ENCODE measurements at places on chromosomes 5 and 9.

GRCh38 chr9:110114086-110114858 is 93.7 kb downstream of the C9orf152 start:
- no peak for DNase-seq

DNA sequence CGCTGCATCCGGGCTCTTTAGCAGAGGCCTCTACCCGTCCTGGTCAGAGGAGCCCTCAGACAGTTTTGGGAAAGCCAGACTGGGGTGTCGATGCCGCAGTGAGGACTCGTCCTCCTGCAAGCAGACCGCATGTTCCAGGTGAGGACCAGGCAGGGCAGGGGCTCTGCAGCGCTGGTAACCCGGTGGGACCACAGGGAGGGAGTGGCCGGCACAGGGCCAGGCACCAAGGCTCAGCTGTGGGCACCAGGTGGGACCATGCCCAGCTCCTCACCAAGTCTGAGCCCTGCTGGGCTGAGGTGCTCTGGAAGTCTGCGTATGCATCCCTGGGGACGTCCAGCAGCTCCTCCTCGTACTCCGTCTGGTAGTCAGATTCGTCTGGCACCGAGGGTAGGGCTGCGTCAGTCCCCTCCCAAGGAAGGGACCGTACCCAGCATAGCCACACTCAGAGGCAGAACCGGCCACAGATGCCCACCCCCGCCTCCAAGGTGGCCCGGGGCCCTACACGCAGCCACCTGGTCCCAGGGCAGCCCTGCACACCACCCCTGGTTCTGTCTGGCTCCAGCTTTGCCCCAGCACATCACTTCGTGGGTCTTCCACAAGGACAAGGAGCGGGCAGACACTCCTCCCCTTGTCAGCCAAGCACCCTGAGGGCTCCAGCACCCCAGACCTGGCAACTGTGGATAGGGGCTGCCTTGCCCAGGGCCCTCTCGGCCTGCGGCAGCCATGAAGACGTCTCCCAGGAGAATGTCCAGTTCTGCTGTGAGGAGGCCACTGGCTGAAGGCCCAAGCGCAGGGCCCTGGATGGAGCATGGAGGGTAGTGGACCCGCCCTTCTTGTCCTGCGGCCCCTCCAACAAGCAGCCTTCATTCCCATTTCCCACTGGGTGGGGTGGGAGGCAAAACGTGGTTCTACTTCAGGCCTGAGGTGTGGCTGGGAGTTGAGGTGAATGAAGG is 1.5 kb upstream of the NSMF start:
- no peak for DNase-seq

DNA sequence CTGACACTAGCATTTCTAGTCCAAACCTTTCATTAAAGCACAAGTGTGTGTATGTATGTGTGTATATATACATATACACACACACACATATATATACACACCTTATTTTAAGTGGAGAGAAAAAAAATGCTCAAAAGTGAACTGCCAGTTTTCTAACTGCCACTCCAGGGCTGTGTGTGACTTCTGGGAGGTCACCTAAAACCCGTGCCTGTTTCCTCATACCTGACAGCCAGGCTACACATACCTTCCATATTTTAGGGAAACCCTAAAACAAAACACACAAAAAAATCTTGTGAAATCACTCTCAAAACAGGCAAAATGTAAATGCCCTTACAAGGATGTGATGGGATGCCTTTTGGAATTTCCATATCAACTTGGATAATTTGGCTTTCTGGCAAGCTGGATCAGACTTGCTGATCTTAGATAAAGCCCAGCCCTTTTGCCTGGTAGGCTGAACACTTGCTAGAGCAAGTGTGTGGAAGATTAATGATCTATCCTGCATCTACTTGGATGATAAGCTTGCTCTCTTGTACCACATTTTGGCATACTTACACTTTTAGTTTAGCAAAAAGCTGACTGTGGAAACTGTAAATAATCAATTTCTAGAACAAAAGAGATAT is 127.8 kb downstream of the GNAQ start:
- no peak for DNase-seq

GRCh38 chr9:75993434-75993833 is 103.0 kb downstream of the PCSK5 start:
- no peak for DNase-seq

DNA sequence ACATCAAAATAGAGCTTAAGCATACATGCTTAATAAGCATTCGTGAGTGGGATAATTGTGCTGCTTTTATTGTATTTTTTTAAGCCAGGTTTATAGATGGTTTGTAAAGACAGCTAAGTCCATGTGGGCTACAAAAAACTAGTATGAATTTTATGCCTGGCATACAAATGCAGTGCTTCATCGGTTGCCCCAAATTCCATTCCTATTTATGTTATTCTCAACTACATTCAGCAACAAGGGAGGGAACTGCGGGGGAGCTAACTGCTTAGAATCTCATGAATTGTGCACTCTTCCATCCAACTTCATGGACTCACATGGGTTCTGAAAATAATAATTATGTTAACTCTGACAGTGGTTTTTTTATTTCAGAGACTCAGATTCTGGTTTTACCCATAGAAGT is 199.2 kb downstream of the FAM170A start:
- DNase-seq: no peak

DNA sequence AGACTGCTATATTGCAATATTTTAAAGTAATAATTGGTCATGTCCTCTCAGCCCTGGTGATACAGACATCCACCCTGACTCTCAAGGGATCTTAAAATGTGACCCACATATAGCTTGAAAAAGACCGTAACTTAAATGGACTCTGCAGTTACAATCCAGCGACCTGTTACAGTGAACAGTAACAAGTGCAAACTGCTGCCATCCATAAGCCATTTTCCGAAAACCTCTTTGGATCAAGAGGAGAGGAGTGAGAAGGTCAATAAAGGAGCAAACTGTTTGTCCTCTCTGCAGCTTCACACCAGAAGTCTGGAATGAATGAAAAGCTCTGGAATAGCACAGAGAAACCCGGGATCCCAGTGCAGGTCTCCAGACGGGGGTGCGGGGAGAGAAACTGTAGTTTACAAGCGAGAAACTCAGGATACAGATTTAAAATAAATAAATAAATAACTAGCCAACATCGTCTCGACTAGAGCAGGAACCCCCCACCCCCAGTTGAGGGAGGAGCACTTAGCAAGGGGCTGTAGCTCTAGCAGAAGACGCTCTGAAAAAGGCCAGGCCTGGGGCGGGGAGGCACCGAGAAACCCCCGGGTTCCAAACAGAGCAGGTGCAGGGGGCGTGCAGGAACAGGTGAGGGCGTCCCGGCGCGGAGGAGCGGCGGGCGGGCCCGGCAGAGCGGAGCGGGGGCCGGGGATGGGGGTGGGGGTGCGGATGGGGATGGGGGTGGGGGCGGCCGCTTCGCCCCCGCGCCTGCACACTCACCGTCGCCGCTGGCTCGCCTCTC is 572 bp downstream of the ZDHHC21 start:
- peak; percentile 0 for DNase-seq

GRCh38 chr9:121673576-121673975 is 22.1 kb downstream of the DAB2IP start:
- no peak for DNase-seq

DNA sequence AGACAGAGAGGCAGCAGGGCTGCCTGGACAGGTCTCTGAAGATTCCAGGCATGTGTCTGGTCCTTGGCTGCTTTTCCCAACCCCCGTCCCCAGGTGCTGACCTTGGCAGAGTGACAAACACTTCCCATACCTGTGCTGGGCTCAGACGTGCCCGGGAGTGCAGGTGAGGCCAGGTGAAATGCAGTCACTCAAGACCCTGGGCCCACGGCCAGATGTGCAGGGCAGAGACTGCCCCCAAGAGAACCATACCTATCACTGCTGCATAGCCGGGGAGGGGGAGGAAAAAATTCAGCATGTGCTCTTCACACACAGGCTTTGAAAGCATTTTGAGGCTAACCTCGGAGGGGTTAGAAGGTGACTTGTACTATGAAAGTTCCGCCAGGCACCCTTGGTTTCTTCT is 22.6 kb downstream of the CCNJL start:
- no peak for DNase-seq

DNA sequence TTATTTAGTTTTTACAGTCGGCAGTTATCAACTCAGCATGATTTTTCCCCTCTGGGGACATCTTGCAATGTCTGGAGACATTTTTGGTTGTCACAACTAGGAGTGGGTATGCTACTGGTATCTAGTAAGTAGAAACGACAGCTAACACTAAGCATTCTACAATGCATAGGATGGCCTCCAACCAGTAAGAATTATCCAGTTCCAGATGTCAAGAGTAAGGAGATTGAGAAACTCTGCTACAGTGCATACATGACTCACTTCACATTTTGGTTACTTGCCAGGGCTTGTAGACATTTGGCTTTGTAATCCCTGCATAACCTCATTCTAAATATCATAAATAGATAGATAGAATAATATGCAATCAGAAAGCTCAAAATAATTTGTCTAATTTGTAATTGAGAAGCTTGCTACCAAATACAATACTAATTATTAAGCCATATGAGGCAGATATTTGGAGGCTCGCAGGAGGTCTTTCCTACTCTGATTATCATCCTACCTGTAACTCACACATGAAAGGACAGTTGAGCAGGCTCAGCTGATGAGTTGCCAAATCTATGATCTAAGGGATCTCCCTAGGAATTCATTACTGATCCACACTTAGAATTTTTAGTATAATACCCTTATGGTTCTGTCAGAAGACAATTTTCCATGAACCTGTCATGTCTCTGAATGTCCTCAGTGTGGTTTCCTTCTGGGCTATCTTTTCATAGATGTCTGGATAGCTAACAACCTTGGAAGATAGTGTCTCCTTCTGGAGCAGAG is 346.9 kb upstream of the TLE4 start:
- DNase-seq: no peak

DNA sequence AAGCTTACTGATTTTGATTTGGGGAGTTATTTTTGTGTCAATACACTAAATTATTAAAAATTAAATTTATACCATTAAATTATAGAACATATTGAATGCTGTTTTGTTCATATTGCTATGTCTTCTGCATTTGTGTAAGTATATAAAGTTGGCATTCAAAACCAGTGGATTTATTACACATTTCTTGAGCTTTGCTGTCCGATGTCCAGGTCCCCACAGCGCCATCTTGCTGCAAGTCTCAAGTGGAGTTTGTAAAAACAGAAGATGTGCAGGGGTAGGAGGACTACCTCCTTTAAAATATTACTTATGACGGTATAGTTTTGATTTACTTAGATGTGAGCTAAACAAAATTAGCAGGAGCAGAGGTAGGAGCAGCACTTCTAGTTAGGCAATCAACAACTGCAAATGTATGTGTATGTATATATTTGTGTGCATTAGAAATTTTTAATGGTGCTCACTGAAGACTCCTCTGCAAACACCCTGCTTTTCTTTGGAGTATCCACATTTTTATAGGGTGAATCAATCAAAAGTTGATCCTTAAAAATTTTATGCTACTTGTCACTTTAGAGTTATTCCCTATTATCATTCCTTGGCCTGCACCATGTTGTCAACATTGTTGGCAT is 37.4 kb downstream of the CPEB4 start:
- no peak for DNase-seq

DNA sequence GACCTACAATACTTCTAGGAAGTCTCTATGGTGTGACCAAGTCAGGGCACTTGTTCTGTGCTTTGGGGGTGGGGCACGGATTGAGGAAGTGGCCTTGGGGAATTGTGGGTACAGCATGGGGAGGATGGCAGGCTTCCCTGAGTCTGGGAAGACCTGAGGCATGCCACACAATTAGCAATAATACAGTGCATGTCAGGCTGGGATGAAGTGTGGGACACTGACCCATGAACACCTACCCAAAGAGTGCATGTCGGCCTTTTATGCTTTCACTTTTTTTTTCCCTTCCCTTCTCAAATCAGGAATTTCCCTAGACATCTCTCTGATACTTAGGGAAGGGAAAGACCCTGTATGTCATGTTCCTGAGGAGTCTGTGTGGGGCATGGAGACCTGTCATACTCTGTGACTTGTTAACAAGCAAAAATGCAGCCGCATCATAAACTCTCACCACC is 146.4 kb downstream of the PALM2AKAP2 start:
- DNase-seq: no peak

DNA sequence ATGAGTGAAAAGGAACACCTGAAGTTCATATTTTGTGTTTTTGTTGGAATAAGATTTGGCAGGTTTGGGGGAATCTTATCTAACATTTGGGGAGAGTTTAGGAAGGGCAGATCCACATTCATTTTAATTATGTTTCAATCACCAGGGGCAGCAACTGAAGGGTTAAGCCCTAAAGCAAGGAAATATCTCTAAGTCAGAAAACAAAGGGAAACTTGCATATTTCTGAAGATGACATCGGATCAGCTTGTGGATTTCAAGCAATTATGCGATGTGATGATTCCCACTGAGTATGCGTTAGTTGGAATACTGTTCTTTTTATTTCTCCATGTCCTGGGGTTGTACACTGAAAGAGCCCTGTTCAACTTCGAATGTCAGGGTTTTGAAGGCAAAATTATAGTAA is 59.8 kb upstream of the NFIB start:
- DNase-seq: no peak

GRCh38 chr5:89067362-89067761 is 184.4 kb upstream of the MEF2C start:
- DNase-seq: no peak

- no peak for DNase-seq
Measured at GRCh38 chr5:160629003-160629402, 207.3 kb downstream of the PTTG1 start.
